NCI-H510A treated with DMSO at 0.1 percent for 48 hours (cell line): ENCODE measurements at places on chromosomes 4 and X.

DNA sequence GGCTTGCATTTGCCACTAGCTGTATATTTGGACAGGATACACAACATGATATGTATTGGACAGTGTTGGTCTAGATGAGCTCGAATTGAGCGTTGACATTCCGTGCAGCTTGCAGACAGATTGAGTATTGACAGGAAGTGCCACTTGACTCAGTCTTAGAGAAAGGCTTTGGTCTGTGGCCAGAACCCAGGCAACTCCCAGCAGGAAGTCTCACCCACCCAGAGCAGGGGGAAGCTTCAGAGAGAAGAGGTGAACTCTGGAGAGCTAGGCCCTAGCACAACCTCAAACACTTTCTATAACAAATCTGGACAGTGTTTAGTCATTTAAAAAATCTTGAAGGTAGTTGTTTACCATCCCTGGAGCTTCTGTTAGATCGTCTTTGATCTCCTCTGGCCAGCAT lies 280.5 kb downstream of the FBXW7 start:
- DNase-seq: peak; percentile 81

DNA sequence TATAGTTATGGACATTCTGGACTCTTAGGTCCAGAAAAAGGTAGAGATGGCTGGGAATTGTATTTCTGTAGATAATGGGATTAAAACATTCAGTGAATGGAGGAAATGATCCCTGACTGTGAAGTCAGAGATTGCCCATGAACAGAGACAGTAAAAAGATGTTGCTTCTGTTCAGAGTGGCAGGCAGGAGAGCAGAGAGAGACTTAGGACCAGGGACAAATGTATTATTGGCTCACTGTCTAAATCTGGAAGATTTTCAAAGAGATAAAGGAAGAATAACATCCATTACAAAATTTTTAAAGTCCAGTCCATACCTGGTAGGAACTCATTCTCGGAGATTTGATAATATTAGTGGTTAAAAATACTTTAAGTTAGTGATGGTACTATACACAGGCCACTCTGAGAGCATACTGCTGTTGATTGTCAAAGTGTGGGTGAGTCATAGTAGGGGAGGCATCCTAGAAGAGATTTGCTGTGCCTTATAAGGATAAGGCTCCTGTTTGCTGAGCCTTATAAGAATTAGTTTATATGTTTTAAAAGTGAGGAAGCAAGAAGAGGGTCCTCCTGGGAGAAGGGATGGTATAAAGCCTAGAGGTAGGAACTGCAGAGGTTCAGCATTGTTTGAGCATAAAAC lies 53.0 kb downstream of the JADE3 start:
- DNase-seq: no peak

GRCh38 chr4:42543762-42544161 lies 113.1 kb downstream of the ATP8A1 start:
- DNase-seq: no peak

GRCh38 chr4:150008546-150008945 lies 69.7 kb upstream of the DCLK2 start:
- no peak for DNase-seq

DNA sequence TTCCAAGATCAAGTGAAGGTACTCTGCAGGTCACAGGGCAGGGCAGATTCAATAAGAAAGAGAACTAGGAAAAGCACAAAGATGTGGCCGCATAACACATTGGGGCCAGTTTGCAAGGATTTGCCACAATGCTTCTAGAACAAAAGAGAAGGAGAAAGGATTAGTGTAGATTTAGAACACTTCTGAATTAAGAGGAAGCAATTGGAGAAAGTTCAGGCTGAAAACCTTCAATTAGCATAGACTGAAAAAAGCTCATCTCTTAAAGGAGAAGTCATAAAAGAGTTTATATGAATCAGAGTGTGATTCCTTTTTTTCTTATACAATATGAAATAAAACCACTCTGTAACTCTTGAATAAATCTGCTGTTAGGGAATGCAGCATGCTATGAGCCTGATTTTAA lies 215.6 kb upstream of the FAT1 start:
- DNase-seq: no peak

- DNase-seq: peak; percentile 47
Observed at GRCh38 chrX:40266490-40267333, 169.0 kb upstream of the BCOR start.

DNA sequence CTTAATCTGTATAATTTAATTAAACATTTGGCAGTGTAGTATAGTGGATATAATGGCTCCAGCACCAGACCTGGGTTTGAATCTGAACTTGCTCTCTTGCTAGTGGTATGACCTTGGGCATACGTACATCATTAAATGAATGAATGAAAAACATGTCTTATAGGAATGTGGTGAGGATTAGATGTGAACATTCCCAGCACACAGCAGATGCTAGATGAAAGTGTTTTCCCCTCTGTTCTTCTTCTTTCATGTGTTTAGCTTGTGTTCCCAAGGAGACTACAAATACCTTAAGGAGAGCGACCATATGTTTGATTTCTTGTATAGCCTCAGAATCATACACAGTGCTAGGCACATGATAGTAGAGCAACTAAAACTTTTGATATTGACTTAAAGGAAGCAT lies 56.5 kb downstream of the CT47B1 start:
- no peak for DNase-seq

DNA sequence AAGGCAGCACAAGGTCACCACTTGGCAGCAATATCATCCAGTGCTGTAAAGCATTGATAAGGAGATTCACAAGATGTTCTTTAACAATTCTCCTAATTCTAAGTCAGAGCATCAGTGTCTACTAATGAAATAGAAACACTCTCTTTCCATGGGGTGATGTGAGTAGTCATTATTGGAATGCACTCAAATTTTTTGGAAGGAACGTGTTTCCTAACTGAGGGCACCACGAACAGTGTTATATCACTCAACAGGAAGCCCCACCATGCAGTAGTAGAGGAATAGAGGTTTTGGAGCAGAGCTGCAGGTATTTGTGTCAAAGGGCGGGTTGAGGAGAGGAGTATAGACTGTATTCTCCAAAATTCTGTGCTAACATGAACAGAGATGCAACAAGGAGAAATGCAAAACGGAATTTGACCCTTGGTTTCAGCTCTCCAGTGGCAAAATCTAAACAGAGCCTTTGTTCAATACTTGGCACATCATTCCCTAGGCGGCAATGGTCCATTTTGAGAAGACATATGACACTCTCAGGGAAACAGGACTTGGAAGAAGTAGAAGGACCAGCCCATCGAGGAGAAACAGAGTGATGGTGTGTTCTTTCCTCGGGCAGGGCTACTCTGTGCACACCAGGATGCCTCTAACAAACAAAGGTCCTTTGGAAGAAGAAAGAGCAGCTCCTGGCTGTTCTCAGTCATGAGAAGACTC lies 98.9 kb downstream of the CPEB2 start:
- DNase-seq: no peak

DNA sequence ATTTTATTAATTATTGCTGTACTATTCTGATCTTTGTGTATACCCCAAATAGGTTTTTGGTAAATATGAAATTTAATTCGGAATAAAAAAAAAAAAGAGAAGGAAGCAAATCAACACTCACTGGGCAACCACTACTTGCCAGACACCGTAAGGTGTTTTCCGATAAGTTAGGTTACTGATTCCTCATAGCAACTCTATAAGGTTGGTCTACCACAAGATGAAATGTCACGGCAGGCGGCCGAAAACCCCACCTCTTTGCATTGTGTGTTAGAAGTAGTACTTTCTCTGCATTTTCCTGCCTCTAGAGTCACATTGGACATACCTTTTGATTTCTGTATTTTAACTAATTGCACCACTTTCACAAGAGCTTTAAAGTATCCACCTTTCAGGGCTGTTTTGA lies 44.5 kb upstream of the RASGEF1B start:
- DNase-seq: no peak

DNA sequence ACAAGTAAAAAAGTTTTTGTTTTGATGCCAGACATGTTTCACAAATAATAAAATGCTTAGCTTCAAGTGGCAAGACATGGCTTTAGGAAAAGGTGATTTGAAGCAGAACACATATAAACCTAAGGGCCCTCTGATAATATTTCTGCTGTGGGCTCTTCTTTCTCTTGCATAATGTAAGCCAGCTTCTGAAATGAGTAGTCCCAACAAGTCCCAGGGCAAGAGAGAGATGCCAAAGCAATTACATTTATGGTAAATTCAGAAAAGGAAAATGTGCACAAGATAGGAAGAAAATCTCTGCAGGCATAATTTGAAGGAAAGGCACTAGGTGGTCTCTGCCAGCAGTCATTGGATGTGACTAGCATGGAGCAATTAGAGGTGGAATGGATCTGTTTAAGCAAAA lies 170.8 kb upstream of the GALNT7 start:
- DNase-seq: no peak

- no peak for DNase-seq
Observed at GRCh38 chr4:181249031-181249430, 994.2 kb upstream of the TENM3 start.

GRCh38 chrX:10818651-10819050 lies 198.3 kb upstream of the MID1 start:
- DNase-seq: no peak

DNA sequence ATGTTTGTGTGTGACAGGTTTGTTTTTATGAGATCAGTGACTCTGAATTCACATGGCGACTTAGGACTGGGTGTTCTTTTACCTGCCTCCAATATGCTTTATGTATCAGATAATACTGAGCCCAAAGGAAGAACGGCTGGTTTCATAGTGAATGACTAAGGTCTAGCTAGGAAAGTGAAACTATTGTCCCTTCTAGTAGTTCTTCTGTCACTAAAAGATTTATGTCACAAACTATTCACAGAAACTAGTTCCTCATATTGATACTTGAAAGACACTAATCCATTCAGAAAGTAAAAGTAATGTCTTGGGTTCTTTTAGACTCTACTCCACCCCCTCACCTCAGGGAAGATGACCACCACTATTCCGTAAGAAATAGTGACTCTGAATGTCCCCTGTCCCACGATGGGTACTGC lies 81.7 kb downstream of the EGF start:
- DNase-seq: no peak

- DNase-seq: no peak
Observed at GRCh38 chr4:106494066-106494465, 125.5 kb upstream of the GIMD1 start.

GRCh38 chr4:30776921-30777415 lies 56.8 kb downstream of the PCDH7 start:
- DNase-seq: no peak

DNA sequence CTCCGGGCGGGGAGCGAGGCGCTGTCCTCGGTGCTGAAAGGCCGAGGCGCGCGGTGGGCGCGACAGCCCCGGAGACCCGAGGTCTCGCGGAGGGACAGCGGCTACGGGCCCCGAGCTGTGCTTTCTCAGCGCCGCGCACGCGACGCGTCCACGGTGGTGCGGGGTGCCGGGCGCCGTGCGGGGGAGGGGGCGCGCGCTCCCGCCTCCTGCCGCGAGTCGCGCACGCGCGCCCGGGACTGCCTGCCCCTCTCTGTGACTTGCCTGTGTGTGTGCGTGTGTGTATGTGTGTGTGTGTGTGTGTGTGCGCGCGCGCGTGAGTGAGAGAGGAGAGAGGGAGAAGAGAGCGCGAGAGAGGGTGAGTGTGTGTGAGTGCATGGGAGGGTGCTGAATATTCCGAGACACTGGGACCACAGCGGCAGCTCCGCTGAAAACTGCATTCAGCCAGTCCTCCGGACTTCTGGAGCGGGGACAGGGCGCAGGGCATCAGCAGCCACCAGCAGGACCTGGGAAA lies at the start of gene GRIA2:
Gene GRIA2, plus strand, starts transcription at position 358 of the 511 bp plus-strand sequence. CDS start 315 bp downstream, outside the sequence.
- DNase-seq: peak; percentile 23

DNA sequence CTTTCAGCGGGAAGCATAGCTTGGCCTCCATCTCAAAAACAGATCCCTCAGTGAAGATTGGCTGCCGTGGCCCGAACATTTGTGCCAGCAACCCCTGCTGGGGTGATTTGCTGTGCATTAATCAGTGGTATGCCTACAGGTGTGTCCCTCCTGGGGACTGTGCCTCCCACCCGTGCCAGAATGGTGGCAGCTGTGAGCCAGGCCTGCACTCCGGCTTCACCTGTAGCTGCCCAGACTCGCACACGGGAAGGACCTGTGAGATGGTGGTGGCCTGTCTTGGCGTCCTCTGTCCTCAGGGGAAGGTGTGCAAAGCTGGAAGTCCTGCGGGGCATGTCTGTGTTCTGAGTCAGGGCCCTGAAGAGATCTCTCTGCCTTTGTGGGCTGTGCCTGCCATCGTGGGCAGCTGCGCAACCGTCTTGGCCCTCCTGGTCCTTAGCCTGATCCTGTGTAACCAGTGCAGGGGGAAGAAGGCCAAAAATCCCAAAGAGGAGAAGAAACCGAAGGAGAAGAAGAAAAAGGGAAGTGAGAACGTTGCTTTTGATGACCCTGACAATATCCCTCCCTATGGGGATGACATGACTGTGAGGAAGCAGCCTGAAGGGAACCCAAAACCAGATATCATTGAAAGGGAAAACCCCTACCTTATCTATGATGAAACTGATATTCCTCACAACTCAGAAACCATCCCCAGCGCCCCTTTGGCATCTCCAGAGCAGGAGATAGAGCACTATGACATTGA lies 175.4 kb downstream of the FAT4 start:
- DNase-seq: no peak

- no peak for DNase-seq
Observed at GRCh38 chr4:56326363-56326762, 60.9 kb downstream of the AASDH start.

DNA sequence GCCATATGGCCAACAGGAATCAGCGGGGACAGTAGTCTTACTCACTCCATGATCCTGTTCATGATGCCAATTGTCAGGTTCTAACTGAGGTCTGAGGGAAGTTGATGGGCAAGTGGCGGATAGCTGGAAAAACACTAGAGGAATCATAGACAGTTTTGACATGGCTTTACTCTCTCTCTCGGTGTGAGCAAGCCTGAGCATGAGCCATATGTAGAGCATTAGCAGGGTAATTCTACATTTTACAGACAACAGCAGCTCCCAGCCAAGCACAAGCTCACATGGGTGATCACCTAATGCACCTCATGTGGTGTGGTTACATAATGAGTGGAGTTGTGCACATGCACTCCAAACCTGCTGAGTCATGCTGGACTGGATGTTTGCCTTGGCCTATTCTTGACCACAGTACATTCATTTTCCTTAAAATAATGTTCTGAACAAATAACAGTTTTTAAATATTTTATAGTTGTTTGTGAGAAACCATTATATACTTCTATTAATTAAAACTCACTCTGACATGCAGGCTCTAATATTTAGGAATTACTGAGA lies 429.2 kb downstream of the GPAT3 start:
- no peak for DNase-seq

DNA sequence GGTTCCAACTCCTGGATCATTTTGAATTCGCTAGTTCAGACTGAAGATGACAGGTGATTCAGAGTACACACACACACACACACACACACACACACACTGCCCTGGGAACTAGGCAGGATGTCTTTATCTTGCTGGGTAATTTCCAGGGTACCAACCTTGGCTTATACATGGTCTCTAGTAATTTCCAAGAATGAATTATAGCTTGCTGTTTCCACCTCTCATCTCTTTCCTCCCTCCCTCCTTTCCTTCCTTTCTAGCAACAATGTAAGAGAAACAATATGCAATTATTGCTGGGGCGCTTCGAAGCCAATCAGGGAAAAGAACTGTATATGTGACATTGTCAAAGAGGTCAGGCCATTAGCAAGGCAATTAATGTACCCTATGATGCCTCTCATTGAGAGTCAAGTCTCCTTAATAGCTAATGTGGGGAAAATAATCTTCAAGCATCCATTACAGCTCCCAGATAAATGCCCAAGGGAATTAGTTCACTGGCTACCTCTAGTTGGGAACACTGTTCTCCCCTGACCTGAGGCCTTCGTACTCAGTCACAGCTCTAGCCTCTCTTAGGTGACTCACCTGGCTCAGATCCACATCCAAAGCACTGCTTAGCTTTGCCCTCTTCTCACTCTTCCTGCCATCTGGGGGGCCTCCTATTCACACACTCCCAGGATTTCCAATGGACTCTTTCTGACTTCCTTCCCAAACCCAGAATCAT lies 311.5 kb downstream of the PPP1R2C start:
- no peak for DNase-seq

- DNase-seq: no peak
Observed at GRCh38 chr4:173243321-173243720, 74.7 kb downstream of the GALNT7 start.
